Epithelial cell of proximal tubule (primary cell): ENCODE measurements at places on chromosomes 11 and 22. TPM values are rescaled to one million over a fixed set of nuclear protein-coding genes. Genes with fewer than 3 reads are reported as not detected.

PPARA gene
- total RNA-seq, result 3.3 and 18.5 TPM in 2 replicates

DNA sequence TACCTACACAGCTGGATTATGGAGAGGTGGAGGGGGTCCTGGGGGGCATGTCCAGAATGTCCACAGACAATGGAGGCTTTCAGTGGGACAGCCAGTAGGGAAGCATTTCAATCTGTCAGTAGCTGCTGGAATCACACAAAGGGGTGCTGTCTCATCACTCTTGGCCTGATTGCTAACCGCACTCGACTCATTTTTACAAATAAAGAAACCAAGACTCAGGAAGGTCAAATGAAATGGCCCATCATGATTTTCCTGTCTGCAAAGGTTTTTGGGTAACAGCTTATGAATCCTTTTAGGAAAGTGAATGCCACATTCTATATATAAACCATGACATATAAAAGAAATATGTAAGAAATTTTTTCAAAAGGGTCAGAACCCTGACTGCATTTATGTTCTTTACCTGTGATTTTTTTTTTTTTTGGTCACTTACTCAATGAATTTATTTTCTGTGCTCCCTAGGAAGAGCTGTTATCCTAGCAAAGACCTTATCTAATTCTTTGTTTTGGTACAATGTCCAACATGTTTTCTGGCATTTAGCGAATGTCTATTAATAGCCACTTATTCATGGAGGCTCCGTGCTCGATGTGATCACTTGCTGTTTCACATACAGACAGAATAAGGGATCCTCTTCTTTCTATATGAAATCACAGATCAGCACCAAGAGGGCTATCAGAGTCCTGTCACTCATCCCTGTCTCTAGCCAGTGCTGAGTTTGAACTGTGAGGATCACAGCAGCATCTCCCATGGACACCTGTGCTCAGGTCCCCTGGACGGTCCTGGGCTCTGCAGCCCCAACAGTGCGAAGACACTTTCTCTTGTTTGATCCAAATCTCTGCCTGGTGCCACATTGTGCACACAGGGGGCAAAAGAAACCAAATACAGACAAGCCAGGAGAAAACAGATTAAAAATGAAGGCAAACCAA lies 979.7 kb downstream of the NTM start:
- no peak for DNase-seq

MYO18B gene
- not detected in 2 replicates for total RNA-seq

DNA sequence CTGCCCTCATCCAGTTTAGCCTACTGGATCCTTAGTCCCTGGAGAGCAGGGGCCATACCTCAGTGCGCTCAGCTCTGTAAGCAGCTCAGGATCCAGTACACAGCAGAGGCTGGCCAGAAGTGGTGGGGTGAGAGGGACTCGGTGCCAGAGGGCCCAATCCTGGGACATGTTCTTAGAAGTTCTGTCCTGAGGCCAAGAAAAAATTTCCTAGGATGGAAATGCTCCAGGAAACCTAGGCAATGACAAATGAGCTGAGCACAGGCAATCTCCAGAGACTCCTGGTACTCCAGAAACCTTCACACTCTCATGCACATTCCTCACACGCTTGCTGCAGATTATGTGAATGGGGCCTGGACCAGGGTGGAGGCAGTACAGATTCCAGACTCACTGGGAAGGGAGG lies 89.6 kb downstream of the SERGEF start:
- DNase-seq, result no peak

ST13 gene
- 126 and 159 TPM in 2 replicates for total RNA-seq
